GM23338 (cell line): ENCODE measurements at places on chromosomes 2 and 18.

- no peak for DNase-seq
Observed at GRCh38 chr2:18445433-18446320, 114.8 kb downstream of the RDH14 start.

DNA sequence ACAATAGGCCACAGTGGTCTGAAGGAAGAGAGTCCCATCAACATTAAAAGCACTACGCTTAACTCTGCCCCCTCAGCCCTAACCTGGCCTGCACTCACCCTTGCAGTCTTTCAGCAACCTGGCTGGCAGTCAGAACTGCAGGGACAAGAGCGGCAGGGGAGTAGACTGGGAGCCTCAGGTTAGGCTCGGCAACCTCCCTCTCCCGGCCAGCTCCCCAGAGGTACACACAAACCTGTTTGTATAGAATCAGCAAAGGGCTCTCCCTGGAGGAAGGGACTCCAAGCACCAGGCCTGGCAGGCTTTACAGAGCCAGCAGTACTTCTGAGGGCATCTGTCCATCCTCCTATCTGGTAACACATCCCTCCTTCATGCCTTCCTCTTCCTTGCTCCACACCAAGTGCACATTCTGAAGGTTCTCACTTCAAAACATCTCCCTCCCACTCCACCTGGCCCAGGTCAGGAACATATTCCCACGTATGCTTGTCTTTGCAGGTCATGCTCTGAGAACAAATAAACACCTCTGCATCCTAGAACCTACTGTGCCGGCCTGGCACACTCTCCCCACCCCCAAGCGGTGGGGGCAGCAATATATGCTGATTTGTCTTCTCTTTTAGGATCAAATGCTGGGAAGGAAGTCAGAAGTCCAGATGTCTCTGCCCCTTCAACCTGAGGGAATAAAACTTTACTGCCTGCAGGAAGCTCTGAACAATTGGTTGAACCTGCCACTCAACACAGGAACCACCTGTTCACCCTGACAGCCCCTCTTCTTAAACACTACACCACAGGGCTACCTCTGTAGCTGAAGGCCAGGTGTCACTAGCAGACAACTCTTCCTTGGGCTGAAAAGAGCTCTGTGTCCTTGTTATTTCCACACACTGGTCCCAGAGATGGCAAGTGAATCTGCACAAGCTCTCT lies 12.6 kb upstream of the SFXN5 start:
- DNase-seq = no peak

- no peak for DNase-seq
Observed at GRCh38 chr2:20141056-20141762, 83.7 kb downstream of the SDC1 start.

- DNase-seq = no peak
Observed at GRCh38 chr2:108908713-108909070, 80.3 kb downstream of the EDAR start.

- DNase-seq = no peak
Observed at GRCh38 chr18:47172476-47172875, 3.7 kb downstream of the IER3IP1 start.

- DNase-seq = no peak
Observed at GRCh38 chr2:128547667-128548066, 229.0 kb upstream of the HS6ST1 start.

DNA sequence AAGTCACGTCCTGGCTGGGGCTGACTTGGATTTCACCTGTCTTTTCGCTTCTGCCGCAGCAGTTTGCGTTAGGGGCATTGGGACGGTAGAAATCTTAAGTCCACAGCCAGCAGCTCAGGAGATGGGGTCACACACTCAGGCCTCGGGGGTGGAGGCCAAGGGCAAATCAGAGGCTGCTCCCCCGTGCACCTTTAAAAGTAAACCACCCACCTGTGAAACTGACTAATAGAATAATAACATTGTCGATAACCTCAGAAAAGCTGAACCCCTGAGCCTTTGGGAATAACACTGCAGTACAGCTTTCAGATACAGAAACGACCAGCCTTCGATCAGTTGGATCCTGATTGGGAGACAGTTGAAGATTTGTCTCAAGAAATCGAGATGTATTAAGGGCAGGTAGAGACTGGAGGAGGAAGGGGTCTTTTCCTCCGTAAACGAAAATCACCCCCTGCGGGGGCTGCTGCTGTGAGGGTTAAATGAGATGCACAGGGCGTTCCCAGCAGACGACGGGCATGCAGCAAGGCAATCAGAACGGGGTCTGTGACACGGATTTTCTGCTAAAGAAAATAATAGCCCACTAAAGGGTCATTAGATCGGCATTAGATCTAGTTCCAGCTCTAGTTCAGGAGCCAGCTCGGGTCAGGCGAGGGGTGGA lies 16.4 kb upstream of the NFATC1 start:
- DNase-seq = no peak

- peak; percentile 46 for DNase-seq
Observed at GRCh38 chr2:37344453-37345361, at the start of gene QPCT. Gene QPCT, plus strand, starts transcription at chr2:37344630. Its CDS starts 102 bp downstream, at chr2:37344732.

DNA sequence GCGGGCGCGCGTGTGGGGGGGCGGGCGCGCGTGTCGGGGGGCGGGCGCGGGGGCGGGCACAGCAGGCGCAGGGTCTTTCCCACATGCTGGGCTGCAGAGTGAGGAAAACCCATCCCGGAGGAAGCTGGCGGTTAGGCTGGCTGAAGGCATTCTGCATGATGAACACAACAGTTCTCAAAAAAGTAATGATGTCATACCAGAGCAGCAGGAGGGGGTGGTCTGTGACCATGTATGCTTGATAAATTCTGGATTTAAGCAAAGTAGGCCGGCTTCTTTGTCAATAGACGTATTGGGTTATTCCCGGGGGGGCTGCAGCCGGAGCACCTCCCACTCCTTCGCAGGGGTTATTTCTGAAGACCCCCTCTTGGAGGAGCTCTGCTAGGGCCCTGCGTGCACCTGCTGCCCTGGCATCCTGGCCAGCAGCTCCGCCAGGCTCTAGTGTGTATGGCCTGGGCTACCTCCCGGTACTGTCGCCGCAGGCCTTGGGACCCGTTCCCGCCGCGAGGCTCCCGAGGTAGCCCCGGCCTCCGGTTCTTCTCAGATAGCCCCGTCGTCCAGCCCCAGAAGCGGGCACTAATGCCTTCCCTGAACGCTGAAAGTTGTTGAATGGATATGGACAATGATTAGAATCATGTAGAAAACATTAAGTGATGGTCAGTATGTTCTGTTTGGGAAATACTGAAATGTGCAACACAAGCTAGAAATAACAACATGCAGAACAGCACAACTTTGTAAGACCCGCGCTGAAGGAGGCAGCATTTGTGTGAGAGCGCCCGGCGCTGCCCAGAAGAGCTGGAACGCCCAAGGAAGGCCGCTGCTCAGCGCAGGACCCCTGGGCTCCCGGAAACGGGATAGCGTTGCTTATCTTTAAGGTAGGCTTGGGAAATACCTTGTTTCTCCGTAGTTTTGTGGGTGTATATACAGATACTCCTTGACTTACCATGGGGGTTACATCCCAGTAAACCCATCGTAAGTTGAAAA lies 101.4 kb upstream of the RAB6C start:
- DNase-seq = peak; percentile 69

GRCh38 chr2:72112401-72112800 lies 35.3 kb downstream of the CYP26B1 start:
- no peak for DNase-seq

- no peak for DNase-seq
Observed at GRCh38 chr2:230905448-230906421, 19.3 kb downstream of the GPR55 start.

- DNase-seq = no peak
Observed at GRCh38 chr2:151137526-151137925, 124.1 kb downstream of the RBM43 start.

DNA sequence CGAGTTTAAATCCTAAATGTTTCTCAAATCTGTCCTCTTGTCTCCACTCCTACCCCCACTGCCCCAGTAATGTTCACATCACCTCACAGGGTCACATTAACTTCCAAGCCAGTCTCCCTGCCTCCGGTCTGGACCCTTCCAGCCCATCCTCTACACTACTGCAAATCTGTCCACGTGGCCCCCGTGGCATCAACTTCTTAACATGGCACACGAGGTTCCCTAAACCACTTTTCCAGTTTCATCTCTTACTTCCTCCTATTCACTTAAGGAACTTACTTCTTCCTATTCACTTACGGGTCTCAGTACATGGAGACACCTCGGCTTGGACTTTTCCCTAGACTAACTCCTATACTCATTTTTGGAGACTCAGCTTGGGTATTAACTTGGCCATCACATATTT lies 27.0 kb downstream of the MRPL33 start:
- no peak for DNase-seq

DNA sequence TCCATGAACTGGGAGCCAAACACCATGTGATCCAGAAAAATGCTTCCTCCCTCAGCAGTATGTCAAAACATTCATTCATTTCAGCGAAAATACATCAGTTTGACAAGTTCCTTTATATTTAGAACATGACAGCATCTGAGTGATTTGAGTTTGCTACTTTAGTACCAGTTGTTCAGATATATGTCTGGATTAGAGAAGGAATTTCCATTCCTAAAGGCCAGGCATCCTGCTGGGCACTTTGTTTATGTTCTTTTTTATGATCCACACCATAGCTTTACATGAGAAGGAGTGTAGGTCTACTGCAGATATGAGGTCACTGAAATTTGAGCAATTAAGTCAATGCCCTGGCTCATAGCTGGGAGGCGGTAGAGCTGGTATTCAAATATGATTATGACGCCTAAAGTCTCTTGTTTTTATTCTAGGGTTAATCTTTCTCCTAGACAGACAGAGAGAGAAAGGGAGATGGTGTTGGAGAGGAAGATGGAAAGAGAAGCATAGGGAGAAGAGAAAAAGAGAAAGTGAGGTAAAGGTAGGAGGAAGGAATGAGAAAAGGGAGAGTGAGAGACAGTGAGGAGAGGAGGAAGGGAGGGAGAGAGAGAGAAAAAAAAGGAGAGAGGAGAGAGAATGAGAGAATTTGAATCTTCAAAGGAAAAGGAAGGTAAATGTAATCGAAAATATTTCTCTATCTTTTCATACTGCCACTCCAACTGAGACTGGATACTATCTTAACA lies 839.5 kb upstream of the FANCL start:
- no peak for DNase-seq

GRCh38 chr2:212649646-212650045 lies 111.0 kb upstream of the ERBB4 start:
- no peak for DNase-seq

DNA sequence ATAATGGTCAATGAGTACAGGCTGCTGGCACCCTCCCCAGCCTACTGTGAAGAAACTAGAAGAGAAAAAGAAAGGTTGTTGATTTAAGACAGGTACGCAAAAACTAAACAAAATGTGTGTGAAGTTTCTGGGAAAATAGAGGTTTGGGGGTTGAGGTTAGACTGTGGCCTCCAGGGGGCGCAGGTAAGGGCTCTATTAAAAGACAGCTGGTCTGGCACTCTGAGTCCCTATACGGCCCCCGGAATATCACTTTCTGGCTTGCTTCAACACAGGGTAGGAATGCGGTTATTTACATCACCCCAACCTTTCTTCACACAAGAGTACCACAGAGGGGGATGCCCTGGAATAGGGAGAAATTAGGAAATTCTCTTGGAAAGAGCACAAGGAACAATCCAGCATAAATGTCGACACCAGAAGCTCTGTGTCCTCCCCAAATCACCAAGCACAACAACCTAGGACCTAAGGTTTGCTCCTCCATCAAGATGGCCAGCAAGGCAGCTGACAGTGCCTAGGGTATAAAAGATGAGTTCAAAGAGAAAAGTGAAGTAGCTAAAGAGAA lies 480.8 kb upstream of the KLHL29 start:
- DNase-seq = peak; percentile 90

- DNase-seq = no peak
Observed at GRCh38 chr18:63046375-63046774, 273.2 kb downstream of the BCL2 start.

DNA sequence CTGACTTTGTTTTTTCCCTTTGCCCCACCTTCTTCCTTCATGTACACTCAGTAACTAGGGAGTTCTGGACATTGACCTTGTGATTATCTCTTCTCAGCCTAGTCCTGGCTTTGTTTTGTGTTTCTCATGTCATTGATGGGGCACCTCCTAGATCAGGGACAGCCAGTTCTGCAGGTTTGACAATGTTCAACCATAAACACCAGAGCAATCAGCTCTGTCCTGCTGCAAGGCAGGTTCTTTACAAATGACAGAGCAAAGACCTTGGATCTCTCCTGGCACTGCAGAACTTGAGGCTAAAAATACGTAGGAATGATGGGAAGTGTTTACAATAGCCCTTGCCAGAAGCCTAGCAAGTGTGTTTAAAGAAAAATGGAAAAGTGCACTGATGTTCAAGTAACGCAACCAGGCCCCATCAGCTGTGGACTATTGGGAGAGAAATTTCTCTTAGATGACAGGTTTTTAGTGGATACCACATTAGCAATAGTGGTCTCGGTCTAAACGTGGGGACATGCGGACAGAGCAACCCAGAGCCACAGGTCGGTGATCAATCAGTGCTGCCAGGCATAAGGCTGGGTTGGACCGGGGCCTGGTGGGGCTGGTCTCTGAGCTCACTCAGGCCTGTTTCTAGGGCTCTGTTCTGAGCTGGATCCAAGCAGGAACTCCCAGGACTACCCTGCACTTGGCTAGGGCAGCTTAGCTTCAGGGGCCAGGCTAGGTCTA lies 76.8 kb downstream of the SOWAHC start:
- DNase-seq = no peak

GRCh38 chr2:64913357-64913869 lies 75.8 kb upstream of the SLC1A4 start:
- peak; percentile 74 for DNase-seq

DNA sequence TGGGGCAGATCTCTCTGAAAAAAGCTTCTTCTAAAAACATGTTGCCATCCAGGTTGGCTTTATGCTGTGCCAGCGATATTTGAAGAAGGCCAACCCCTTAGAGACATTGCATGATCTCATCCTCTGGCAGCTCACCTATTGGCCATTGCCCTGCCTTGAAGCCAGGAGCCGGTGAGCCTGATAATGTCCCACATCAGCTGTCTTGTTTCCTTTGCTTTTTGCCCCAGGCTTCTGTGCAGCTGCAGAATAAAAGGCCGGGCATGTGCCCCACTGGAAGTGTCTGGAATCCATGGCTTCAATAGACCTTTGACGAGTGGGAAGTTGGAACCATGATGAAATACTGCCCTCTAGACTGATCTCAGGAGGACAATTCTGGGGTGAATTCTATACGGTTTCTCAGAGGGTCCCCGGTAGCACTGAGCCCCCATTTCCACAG lies 523.5 kb upstream of the ZEB2 start:
- no peak for DNase-seq

DNA sequence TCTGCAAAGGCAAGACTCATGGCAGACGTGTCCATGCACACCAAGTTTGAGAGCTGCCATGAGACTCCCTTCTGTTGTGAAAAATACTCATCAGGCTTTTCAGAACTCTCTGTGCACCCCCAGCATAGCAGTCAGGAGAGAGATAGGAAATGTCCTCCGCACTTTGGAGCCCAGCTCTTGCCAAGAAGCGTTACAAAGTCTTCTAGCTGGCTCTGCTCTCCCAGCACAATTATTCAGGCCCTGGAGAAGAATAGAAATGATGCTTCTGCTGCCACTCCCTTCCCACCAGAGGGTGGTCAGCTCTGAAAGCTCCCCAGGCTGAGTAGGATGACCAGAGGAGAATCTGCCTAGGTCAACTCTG lies 594.4 kb upstream of the ID2 start:
- no peak for DNase-seq

GRCh38 chr2:217795067-217795466 lies 207.7 kb downstream of the TNS1 start:
- no peak for DNase-seq

GRCh38 chr2:132909427-132909826 lies 239.4 kb upstream of the LYPD1 start:
- no peak for DNase-seq

- no peak for DNase-seq
Observed at GRCh38 chr2:11396467-11397445, 52.3 kb upstream of the ROCK2 start.
